HFF-Myc (cell line): ENCODE measurements at places on chromosomes 16 and 17.
A peak's percentile ranks its signal among the peaks of the same experiment; 100 is the strongest.

DNA sequence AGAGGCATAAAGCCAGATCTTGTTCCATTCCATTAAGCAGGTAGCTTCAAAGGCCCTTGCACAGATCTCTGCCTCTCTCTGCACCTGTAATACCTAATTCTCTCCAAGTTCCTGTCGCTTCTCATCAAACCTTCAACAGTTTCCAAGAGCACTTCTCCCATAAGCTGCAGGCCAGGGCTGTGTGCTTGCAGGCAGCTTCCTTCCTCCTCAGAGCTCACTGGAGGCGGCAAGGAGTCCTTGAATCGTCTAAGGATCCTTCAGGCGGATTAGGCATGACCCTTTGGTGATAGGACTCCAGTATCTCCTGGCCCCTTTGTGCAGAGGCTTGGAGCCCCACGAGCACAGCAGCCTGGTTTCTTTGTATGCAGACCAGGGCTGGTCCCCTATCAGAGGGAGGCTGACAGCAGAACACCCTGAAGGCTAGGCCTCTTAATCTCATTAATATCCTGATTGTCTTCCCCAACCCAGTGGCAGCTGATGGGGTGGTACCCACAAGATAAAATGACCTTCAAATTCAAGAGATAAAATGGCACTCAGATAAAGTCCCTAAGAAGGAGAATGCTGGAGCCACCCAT is 19.8 kb downstream of the HNF1B start:
- no peak for DNase-seq

GRCh38 chr17:7404737-7405349 is 946 bp upstream of the TMEM256 start:
- DNase-seq, result no peak

GRCh38 chr17:78977997-78978973 is 1.4 kb downstream of the LGALS3BP start:
- no peak for DNase-seq

DNA sequence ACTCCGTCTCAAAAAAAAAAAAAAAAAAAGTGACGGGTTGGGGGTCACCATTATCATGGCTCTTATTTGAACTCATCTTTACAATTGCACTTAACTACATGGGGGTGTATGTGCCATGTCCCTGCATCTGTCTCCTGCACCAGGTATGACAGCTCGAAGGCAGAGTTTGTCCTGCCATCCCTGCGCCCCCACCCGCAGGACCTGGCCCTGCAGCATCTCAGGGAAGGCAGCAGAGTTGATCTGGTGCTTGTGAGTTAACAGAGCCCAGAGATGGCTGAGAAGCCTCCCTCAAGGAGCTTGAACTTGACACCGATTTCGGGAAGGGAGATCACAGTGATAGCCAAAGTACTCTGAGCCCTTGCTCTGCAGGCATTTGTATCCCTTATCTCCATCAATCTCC is 44.8 kb downstream of the C16orf82 start:
- DNase-seq, result no peak

GRCh38 chr17:64694207-64694606 is 32.1 kb upstream of the SMURF2 start:
- no peak for DNase-seq

DNA sequence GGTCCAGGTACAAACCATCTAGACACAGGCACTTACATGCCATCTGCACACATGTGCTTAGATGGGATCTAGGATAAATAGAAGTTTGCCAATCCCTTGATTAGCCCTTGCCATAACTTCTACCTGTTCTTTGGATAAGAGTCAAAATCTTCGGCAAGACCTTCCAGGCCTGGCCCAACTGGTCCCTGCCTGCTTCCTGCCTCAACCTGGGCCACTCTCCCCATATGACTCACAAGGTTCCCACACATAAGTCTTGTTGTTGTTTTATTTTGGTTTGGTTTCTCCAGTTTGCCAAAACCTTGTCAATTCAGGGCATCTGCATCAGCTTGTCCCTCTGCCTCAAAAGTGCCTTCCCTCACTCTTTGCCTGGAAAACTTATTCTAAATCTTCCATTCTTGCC is 95.3 kb upstream of the XYLT1 start:
- no peak for DNase-seq

DNA sequence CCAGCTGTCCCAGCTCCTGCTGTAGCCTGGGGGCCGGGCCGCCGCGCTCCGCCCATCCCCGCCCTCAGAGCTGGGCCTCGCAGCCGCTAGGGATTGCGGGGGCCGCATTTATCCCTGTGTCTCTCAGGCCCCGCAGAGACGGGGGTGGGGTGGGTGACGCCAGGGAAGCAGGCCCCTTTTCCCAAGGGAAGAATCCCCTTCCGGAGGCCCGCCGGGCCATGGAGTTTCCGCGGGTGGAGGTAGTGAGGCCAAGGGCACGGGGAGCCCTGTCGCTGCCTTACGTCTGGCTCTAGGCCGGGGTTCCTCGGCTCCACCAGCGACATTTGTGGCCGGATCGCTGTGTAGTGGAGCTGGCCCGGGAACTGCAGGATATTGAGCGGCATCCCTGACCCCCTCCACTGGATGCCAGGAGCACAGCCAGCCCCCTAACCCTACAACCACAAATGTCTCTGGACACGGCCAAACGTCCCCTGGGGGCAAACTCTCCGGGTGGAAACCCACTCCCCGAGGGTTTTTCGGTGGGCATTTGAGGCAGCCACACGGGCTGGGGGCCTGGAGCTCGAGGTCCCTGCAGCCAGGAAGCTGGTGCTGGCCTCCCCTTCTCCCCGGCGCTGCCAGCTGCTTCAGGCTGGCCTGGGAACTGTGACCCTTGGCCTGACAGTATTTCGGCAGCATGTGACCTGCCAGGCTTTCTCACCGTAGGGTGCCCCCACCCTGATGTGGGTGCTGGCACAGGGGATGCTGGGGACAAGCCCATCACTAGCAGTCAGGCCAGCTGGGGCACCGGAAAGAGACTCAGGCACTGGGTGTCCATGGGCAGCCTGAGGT is 12.0 kb upstream of the CD300A start:
- no peak for DNase-seq

DNA sequence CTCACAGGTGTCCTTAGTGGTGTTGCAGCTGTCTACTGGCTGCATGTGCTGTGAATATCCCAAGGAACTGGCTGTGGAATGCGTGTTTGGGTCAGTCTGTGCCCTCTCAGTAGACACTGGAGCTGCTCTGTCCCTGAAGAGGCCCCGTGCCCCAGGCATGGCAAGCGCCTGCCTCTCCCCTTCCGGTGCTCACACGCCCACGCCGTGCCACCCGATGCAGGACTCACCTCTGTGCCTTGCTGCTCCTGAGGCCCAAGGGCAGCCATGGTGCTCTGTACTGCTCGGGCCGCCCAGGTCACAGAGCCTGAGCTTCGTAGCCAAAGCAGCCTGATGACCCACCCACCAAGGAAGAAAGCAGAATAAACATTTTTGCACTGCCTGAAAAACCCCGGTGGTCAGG is 10.0 kb downstream of the RGS11 start:
- no peak for DNase-seq

- DNase-seq, result no peak
These were observed 476.4 kb downstream of the HS3ST3B1 start for GRCh38 chr17:14777291-14777690.

- no peak for DNase-seq
These were observed 88.9 kb upstream of the ATF7IP2 start for GRCh38 chr16:10296956-10297340.

GRCh38 chr16:84281074-84281473 is 13.6 kb upstream of the WFDC1 start:
- no peak for DNase-seq

DNA sequence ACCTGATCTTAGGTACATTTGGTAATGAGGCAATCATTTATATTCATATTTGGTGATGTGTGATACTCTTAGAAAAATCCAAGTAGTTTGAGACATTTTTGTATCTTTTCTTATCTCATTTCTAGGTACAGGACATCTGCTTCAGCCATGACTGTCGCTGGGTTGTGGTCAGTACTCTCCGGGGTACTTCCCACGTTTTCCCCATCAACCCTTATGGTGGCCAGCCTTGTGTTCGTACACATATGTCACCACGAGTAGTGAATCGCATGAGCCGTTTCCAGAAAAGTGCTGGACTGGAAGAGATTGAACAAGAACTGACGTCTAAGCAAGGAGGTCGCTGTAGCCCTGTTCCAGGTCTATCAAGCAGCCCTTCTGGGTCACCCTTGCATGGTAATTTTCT is 312.2 kb downstream of the BCAS3 start:
- no peak for DNase-seq

DNA sequence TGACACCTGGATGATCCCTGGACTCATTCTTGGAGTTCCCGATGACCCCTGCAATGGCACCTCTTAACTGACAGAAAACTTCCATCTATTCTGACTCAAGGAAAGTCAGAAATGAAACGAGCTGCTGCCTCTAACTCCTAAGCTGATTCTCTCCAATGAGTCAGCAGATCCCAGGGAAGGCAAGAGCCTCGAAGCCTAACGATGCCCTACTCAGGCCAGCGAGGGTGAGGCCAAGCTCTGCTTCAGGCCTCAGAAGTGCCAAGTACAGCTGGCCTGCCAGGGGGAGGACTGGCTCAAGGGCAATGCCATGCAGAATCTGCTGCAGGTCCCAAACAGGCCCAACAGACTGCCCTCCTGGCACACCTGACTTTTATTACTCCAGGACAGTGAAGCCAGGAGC is 36.3 kb downstream of the PLXDC1 start:
- no peak for DNase-seq

DNA sequence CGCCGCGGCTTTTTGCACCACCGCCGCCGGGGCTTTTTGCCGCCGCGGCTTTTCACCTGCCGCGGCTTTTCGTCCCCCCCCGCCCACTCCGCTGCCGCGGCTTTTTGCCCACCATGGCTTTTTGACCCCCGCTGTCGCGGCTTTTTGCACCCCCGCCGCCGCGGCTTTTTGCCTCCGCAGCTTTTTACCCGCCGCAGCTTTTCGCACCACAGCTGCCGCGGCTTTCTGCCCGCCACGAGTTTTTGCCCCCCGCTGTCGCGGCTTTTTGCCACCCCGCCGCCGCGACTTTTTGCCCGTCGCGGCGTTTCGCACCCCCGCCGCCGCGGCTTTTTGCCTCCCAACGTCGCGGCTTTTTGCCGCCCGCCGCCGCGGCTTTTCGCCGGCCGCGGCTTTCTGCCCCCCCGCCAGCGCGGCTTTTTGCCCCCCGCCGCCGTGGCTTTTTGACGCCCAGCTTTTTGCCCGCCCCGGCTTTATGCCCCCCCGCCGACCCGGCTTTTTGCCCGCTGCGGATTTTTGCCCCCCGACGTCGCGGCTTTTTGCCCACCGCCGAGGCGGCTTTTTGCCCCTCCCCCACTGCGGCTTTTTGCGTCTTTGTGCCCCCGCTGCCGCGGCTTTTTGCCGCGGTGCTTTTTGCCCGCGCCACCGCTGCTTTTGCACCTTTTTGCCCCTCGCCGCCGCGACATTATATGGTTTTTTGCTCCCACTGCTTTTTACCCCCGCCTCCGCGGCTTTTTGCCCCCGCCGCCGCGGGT is 1343.6 kb downstream of the TP53TG3F start:
- DNase-seq, result no peak

- DNase-seq, result peak; percentile 48
These were observed 18.9 kb upstream of the MYH10 start for GRCh38 chr17:8649157-8650118.

GRCh38 chr16:83957296-83957855 is 4.3 kb downstream of the OSGIN1 start:
- DNase-seq, result no peak

DNA sequence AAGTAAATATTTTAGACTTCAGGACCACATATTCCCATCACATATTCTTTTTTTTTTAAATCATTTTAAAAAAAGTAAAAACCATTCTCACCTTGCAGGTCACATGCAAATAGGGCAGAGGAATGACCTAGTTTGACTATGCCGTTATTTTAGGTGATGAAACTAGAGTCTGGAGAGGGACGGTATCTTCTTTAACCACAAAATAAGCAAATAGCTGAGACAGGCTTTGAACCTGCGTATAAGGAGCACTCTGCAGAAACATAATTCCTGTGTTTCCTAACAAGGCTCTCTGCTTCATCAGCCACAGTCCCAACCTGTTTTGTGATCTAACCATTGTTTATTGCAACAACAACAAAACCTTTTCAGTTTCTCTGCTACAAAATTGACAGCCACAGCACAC is 121.5 kb downstream of the PCTP start:
- DNase-seq, result no peak

- peak; percentile 83 for DNase-seq
These were observed 893 bp downstream of the POLR3E start for GRCh38 chr16:22297871-22298733.

GRCh38 chr17:77924757-77925336 is 33.7 kb upstream of the TNRC6C start:
- DNase-seq, result no peak

DNA sequence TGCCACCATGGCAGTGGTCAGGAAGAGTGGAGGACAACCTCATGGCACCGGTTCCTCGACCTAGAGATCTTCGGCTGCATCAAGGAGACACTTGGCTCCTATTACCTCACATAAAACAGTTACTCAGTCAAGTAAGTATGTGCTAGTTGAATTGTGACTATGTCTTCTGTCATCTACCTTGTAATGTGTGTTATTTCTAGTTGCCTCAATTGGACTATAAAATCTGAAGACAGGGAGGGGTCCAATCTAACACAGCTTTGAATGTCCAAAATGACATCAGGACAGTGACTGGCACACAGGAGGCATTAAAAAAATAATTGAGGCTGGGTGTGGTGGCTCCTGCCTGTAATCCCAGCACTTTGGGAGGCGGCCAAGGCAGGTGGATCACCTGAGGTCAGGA is 17.2 kb downstream of the C16orf86 start:
- DNase-seq, result no peak

GRCh38 chr17:83064021-83064731 is 15.2 kb upstream of the METRNL start:
- DNase-seq, result no peak

DNA sequence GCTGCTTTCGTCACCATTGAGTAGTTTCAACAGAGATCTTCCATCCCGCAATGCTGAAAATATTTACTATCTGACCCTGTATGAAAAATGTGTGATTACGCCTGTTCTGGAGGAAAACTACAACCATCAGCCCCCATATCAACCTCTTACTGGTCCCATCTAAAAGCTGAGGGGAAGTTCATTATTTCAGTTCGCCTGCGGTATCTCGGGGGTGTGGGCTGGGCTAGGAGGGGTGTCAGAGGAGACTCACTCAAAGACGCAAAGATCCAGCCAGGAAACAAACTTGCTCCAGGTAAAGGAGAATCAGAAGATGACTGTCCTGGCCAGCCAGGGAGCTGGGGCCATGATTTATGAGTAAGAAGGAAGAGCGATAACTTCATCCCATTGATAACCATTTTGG is 13.7 kb downstream of the CACNG1 start:
- DNase-seq, result no peak

DNA sequence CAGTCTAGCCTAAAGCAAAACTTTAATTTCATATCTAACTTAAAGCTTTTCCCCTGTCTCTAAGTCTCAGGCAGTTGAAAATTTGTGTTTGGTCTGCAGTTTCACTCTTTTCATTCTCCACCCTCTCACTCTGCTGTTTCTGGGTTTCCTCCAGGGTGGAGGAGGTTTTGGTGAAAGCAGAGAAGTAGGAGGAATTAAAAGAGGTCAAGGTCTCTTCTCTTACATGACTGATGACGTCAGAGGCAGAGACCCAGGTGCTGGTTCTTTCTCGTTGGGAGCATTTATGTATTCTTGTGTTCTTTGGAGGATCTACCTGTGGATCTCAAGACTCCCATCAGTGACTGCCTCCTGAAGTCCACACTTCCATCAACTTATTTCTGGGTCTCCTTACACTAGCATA is 2.4 kb upstream of the PSMD11 start:
- DNase-seq, result no peak
